ENCODE measurements at places on chromosomes 1 and 21. TPM values are rescaled to one million over a fixed set of nuclear protein-coding genes. Genes with fewer than 3 reads are reported as not detected.
A peak's percentile ranks its signal among the peaks of the same experiment; 100 is the strongest.

Gene SH3BGR
- polyA plus RNA-seq = 3.5 TPM

- no peak for DNase-seq
Observed at GRCh38 chr1:29670752-29671151, 434.4 kb downstream of the PTPRU start.

DNA sequence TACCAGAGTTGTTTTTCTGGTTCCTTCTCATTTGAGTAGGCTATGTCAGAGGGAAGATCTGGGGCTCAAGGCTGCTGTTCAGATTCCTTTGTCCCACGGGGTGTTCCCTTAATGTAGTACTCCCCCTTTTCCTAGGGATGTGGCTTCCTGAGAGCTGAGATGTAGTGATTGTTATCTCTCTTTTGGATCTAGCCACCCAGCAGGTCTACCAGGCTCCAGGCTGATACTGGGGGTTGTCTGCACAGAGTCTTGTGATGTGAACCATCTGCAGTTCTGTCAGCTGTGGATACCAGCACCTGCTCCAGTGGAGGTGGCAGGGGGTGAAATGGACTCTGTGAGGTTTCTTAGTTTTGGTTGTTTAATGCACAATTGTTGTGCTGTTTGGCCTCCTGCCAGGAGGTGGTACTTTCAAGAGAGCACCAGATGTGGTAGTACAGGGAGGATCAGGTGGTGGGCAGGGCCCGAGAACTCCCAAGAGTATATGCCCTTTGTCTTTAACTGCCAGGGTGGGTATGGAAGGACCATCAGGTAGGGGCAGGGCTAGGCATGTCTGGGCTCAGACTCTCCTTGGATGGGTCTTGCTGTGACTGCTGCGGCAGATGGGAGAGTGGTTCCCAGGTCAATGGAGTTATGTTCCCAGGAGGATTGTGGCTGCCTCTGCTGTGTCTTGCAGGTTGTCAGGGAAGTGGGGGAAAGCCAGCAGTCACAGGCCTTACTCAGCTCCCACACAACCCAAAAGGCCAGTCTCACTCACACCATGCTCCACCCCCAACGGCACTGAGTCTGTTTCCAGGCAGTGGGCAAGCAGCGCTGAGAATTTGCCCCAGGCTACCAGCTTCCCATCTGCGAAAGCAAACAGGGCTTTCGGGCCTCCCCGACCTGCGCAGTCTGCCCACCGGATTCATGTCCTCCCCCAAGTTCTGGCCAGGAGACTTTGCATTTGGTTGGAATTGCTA lies 64.2 kb downstream of the SERINC2 start:
- no peak for DNase-seq

DNA sequence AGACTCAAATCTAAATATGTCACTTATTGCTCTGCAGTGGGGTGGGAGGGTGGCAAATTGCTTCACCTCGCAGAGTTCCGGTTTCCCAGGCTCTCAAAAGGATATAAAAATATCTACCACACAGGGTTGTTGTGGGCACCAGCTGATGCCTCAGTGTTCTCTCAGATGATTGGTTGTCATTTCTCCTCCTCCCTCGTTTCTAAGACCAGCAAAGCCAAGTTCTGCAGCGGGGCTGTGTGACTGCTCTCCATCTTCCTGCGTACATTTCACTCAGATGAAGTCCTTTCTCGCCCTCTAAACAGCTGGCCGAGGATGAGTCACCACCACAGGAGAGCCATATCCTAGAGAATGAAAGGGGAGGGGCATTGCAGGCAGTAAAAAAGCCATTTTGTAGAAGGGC lies 35.0 kb upstream of the VWA5B1 start:
- DNase-seq = no peak

GRCh38 chr1:76232666-76233065 lies 158.1 kb downstream of the ST6GALNAC3 start:
- DNase-seq = no peak

DNA sequence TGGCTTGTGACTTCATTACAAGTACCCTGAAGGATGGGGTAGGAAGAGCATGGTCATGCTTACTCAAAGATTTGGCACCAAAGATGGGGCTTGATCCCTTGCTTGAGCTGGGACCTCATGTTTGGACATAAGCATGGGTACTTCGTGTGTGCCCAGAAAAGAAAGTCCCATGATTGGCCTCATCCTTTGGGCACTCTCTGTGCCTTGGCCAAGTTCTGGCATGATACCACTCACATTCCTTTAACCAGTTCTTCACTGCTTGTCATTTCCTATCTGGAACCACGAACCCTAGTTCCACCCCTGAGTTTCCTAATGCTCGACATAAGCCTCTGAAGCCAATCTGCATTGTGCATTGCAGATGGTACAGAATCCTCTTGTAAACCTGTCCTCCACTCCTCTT lies 107.0 kb downstream of the NAV1 start:
- DNase-seq = no peak

GRCh38 chr21:14616380-14617039 lies 70.4 kb upstream of the SAMSN1 start:
- DNase-seq = no peak

DNA sequence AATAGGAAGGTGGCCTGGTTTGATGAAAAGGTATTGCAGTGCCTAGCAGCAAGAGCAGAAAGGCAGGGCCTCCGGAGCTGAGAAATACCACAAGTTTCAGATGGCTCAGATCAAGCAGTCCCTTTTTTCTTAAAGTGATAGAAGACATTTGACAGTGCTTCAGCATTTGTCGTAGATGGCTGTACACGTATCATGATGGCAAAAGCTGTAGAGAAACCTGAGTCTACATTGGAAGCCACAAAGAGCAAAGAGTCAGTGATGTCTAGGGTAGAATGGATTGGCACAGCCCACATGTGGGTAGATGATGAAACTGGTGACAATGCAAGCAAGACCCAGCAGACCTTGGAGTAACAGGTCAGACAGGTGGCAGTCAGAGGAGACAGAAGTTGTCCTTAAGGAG lies 101.3 kb upstream of the ARTN start:
- no peak for DNase-seq

DNA sequence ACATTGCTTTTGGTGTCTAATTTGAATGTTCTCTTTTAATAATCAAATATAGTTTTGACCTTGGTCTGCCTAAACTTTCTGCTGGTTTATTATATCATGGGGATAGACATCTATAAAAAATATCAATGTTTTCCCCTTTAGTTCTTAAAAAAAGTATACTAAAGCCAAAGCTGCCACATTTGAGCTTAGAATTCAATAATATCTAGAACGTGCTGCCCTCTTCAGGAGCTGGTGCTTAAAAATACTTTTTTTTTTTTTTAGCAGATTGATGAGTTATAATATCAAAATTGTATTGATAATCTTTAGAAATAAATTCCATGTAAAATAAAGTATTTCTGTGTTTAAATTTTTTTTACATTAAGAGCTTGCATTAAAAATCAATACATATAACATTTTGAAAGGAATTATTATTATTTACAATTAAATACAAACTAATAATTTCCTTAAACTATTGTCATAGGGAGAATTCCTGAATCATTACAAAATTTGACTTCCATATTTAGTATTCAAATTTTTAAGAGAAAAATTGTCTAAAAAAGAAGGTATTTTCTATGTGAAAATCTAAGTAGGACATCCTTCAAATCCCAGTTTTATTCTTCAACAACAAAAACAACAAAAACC lies 40.1 kb upstream of the ADGRL2 start:
- peak; percentile 7 for DNase-seq

DNA sequence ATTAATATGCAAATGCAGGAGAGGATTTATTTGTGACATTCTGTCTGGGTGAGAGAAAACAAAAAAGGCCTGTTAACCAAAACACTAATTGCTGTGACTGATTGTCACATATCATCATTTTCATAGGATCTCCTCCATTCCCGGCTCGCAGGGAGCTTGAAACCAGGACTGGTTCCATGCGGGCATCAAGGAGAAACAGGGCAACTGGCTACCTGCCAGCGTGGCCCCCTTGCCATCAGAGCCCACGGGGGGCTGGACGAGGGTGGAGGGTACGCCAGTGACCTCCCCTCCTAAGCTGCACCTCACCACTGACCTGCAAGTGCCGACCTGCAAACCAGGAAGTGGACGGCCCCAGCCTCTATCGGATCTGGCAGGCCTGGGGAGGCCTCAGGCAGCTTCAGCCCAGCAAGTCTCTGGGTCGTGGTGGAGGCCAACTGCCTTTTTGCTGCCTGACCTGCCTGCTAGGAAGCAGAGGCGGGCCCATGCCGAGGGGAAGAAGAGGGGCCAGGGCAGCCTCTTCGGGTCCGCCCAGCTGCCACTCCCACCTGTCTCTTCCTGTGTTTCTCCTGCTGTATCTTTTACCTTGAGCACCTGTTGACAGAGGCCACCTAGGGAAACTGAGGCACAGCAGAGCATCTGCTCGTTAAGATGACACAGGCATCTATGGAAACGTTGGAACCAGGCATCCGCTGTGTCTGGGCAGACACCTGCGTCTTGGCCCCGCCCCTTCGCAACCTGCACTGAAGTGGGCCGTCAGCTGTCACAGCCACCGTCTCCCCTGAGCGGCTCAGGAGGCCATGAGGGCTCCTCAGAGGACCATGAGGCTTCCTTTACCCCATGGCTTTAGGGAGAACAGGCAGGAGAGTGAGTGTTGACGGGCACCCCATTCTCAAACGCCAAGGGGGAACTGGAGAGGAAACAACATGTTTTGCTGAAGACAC lies 74.8 kb downstream of the CASZ1 start:
- no peak for DNase-seq

DNA sequence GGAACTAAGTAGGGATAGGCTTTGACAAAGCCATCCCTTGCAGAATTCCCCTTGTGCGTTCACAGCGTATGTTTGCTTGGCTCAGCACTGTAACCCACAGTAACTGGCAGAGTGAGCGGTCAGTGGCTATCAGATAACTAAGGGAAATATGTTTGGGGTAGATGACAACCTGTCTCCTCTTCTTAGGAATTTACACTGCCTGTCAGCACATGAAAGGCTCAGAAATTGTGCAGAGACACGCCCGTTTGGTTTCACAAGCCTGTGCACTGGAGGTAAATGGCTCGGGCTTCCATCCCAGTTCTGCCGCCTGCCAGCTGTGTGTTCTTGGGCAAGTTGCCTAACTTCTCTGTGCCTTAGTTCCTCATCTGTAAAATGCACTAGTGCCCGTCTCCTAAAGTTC lies 101.2 kb downstream of the PRDM2 start:
- no peak for DNase-seq
